ENCODE measurements at places on chromosomes 5 and 9.

DNA sequence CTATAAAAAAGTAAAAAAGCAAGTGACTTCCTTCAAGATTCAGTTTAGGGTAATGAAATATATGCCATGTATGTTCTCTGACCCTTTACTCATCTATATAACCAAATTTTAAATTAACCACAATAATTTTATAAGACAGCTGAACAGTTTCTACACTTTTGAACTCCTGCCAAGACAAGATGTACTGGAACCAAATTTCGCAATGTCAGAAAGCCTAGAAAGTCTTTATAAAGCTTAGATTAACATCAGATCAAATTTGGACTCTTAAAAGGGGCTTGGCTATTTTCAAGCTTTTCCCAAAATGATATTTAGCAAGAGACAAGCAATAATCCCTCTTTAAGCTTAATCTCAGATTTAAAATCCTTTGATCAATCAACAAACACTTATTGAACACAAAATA lies 362.6 kb downstream of the PTPRD start:
- DNase-seq = no peak

- no peak for DNase-seq
Observed at GRCh38 chr9:116701940-116702642, 15.0 kb downstream of the TRIM32 start.

DNA sequence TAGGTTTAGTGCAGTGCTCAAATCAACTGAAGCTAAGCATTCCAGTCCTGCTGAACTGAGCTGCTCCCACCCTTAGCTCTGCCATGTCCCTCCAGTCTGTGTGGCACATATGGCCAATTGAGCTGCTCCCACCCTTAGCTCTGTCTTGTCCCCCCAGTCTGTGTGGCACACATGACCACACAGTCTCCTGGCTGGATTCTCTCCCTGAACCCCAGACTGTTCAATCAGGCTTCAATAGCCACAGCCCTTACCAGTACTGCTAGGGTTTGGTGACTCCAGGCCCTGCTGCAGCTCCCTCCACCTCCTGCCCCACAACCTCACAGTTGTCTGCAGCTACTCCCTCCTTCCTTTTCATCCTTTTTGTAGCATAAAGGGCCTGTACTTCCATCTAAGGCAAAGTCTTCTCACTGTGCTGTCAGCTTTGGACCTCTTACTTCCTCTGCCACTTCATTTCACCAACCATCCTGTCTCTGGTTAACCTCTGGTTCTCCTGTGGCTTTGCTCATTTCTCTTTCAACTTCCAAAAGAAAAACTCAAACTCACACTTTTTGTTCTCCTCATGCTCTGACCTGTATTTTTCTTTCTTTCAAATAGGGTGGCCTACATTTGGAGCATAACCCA lies 50.8 kb downstream of the ADAMTS12 start:
- no peak for DNase-seq

DNA sequence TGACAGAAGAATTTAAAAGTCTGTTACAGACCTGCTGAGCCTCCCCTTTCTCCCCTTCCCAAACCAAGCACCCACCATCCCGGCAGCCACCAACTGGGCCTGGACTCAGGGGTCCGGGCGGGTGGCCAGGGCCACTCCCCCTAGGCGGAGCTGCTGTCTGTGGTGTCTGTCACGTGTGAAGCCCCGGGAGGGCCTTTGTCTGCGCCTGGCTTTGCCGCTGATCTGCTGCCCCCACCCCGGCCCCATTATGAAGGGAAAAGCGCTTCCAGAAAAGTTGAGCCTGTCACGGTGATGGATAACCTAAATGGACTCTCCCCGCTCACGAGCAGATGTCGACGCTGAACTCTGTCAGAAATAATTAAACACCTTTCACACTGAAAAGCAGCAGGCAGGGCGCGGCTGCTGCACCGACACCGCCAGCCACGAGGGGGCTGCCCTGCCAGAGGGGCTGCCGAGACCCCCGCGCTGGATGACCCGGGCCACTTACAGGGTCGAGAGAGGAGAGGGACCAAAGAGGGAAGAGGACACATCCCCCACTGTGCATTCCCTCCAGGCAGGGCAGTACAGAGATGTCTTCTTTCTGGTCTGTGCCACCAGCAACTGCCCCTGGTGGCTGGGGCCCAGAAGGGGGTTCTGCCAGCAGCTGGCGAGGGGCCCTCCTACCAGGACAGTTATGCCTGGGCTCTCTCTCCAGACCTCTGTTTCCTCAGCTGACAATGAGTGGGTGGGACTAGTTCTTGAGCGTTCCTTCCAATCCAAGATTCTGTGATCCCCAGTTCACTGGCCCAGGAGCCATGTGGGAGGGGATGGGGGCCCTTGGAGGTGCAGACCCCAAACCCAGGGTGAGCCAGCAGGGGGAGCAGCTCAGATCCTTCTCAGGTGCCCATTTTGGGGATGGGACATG lies 36.0 kb upstream of the BARHL1 start:
- no peak for DNase-seq

DNA sequence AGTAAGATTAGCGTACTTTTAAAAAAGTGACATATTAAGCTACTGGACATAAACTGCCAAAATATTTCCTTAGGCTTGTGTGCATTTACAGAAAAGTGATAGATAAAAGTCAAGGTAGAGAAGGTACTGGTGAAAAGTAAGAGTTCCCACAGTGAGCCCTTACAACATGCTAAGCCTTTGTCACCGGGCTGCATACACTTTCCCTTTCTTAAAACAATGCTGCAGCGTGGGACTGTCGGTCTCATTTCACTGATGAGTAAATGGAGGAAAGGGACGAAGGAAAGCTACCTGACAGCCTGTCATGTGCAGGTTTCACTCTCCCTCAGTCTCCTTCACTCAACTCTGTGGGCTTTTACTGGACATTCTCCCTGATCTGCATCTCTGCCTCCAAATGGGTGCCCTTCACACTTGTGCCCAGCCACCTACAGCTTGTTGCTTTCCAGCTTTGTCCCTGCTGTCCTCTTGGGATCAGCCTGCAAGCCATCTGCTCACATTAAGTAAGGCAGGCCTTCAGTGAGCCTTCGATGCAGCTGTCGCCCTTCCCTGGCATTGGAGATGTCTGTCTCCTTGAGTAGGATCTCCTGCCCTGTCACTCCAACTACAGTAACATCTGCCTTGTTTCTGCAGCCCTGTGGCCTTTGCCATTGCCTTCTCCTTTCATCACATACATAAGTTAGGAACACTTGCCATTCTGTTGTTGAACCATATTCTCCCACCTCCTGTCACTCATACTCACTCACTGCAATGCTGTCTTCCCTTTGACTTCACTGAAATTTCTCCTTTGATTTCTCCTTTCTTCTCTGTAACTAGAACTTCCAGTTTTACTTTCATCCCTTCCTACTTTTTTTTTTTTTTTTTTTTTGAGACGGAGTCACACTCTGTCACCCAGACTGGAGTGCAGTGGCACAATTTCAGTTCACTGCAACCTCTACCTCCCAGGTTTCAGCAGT lies 9.3 kb upstream of the ROPN1L start:
- DNase-seq = no peak

- DNase-seq = no peak
Observed at GRCh38 chr9:13705918-13706317, 426.4 kb upstream of the MPDZ start.

DNA sequence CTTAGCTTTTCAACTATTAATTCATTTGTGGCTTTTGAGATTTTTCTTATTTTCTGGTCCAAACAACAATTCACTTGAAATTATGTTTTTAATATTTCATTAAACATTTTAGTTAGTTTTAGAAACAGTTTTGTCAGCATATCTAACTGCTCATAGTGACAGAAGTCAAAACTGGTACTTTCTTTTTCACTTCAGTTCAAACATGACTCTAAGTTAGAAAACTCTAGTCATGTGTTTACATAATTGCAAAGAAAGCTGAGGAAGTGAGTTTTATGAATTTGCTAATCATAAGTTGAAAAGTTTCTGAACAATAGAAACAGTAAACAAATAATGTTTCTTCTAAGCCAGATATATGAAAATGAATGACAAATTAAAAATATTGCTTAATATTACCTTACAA lies 1931.0 kb downstream of the EFNA5 start:
- no peak for DNase-seq

- DNase-seq = no peak
Observed at GRCh38 chr5:154298065-154298464, 107.5 kb downstream of the GALNT10 start.

GRCh38 chr9:137014166-137014565 lies 13.9 kb downstream of the ABCA2 start:
- DNase-seq = no peak

- DNase-seq = peak; percentile 15
Observed at GRCh38 chr5:96794757-96795156, 13.0 kb downstream of the ERAP1 start.

GRCh38 chr5:75847561-75848021 lies 130.4 kb upstream of the POC5 start:
- DNase-seq = no peak

GRCh38 chr5:138938526-138938925 lies 63.4 kb upstream of the LRRTM2 start:
- no peak for DNase-seq

- DNase-seq = no peak
Observed at GRCh38 chr9:95506678-95507463, 9.9 kb downstream of the PTCH1 start.

DNA sequence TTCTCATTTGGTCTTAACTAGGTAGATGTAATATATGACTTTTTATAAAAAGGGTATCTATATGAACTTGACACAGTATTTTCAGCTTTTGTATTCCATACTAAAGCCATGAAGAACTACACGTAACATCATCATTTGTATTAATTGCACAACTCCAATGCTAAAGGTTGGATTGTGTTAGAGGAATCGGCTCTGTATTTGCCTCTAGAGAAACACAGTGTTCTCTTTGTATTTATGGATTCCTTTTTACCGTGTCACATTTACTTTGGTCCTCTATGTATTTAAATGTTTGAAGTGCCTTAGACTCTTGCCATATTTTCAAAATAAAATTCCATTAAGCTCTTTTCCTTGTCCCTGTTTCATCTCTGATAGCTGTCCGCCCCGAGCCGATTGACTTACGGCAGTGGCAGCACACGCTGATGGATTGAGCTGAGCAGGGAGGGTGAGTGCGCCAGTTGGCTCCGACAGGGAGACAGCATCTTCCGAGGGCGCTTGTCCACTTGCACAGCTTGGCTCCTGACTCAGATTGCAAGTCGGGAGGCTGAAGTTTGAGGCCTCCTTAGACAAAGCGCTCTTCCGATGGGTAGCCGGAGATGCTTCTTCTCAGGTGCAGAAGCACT lies 95.6 kb upstream of the DMRT1 start:
- no peak for DNase-seq

DNA sequence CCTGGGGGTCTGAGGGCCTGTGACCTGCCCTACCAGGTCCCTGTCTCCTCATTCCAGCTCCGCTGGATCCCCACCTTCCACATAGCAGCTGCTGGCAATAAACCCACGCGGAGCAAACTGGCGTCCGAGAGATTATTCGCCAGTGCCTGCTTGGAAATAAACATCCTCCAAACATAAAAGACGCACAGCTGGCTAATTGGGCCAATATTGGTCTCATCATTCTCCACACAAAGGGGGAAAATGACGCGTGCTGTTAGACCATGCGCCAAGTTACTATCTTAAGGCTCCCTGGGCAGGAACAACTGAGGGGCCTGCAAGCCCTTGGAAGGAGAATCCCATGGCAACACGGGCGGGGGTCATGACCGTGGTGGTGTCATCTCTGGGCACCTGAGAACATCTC lies 73.3 kb upstream of the SARDH start:
- DNase-seq = no peak

- no peak for DNase-seq
Observed at GRCh38 chr9:33988219-33988890, 60.3 kb downstream of the UBAP2 start.

- DNase-seq = no peak
Observed at GRCh38 chr5:16737620-16738364, 121.0 kb upstream of the RETREG1 start.

GRCh38 chr5:119828541-119828940 lies 199.2 kb downstream of the FAM170A start:
- no peak for DNase-seq

DNA sequence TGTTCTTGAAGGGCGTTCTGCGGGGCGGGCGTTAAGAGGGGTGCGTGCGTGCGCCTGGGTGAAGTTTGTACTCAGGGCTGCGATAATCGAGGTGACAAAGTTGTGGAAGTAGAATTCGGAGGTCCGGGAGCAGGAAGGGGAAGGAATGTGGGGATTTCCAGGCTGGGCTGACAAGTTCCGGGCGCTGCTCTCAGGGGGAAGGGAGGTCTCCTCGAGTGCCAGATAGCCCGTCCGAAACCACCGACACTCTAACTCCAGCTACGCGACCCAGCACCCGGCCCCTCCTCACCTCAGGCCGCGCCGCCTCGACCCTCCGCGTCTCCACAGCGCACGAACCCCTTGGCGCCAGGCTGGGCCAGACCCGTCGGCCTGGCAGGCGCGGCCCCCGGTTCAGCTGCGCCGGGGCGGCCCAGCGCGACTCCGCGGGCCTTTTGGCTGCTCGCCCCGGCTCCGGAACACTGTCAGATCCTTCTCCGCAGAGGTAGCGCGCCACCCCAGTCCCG lies at the start of gene IL6ST:
Gene IL6ST (minus strand): TSS at position 469 of the 503 bp plus-strand sequence. CDS start 18,685 bp downstream, outside the sequence.
- peak; percentile 41 for DNase-seq

GRCh38 chr5:96651948-96652753 lies 10.0 kb upstream of the CAST start:
- no peak for DNase-seq

DNA sequence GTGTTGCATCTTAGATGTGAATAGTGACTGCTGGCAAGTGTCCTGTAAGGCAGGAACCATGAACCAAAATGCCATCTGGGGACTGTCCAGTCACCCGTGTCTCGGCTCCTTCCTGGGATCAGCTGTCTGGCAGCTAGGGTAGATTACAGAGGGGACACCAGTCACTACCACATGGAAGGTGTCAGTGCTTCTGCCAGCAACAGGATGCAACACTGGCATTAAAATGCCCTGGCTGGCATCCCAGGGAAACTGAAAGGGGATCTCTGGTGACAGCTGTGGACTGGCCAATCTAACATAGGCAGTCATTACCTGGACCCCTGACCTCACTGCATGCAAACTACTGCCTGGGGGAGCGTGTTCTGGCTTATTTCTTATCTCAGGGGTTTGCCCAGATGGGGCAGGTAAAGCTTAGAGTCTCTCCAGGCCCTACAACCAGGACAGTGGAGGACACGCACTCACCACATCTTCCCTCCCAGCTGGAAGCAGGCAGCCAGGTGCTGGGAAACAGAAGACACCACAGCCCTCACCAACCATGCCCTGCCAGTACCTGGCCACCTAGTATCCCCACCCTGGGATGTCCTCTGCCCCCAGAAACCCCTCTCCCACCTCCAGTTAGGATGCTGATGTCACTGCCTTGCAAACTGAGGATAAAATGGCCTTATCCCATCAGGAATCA lies 83.8 kb downstream of the SEMA4D start:
- no peak for DNase-seq

DNA sequence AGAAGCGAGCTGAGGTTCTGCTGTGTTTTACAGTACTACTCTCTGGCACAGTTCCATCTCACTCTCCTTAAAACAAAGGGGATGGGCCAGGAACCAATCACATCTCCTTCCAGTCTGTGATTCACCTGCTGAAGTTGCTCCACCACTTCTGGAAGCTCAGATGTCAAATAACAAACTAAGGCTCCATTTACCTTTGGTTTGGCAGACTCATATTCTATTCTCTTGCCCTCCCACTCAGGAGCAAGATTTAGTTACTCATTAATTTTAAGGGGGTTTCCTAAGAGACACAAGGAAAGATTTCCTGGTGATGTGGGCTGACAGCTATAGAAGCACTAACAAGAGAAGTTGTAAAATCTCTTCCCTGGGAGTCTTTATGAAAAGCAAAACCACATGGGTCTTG lies 37.8 kb upstream of the KIF2A start:
- DNase-seq = no peak

GRCh38 chr5:33501899-33502298 lies 61.1 kb downstream of the TARS1 start:
- DNase-seq = no peak

GRCh38 chr5:79224286-79224984 lies 11.5 kb upstream of the JMY start:
- no peak for DNase-seq

- DNase-seq = peak; percentile 74
Observed at GRCh38 chr5:144189800-144190429, 19.2 kb downstream of the KCTD16 start.

Data from effector CD4-positive, alpha-beta T cell (primary cell).